ENCODE measurements at places on chromosomes 2 and 18.

- H3K27ac ChIP-seq: peak overlapping the region; percentile 13
- peaks cover 55% of the 10 kb centered on the region for H3K4me1 ChIP-seq
- no peaks in the 10 kb centered on the region for H3K36me3 ChIP-seq
- no peak overlapping the region for H3K4me3 ChIP-seq
- no peaks in the 10 kb centered on the region for H3K27me3 ChIP-seq
Measured at GRCh38 chr2:160484859-160485520, 8.6 kb downstream of the RBMS1 start.

DNA sequence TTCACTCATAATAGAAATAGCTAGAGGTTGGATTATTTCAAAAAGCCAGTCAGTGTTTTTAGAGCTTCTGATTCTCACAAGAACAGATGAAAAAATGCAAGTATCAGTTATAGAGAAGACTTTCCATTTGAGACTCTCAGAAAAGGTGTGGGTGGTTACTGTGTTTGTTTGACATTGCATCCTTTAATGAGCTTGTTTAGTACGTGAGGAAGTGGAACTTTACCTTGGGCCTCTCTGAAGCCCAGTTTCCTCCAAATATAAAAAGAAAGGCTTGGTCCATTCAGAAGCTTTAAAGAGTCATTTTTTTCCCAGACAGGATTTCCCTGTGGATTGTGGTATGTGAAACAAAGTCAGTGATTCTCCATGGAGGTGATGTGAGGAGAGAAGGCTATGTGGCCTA, 89.9 kb upstream of the RANBP2 start:
- H3K4me3 ChIP-seq: no peak overlapping the region
- H3K27ac ChIP-seq: no peak overlapping the region
- H3K4me1 ChIP-seq: peaks cover 54% of the 10 kb centered on the region
- no peaks in the 10 kb centered on the region for H3K27me3 ChIP-seq

- no peak for DNase-seq
- H3K27me3 ChIP-seq: no peaks in the 10 kb centered on the region
- peaks cover 8% of the 10 kb centered on the region for H3K4me1 ChIP-seq
- no peak overlapping the region for H3K4me3 ChIP-seq
Measured at GRCh38 chr18:10546557-10547300, 20.9 kb downstream of the NAPG start.

DNA sequence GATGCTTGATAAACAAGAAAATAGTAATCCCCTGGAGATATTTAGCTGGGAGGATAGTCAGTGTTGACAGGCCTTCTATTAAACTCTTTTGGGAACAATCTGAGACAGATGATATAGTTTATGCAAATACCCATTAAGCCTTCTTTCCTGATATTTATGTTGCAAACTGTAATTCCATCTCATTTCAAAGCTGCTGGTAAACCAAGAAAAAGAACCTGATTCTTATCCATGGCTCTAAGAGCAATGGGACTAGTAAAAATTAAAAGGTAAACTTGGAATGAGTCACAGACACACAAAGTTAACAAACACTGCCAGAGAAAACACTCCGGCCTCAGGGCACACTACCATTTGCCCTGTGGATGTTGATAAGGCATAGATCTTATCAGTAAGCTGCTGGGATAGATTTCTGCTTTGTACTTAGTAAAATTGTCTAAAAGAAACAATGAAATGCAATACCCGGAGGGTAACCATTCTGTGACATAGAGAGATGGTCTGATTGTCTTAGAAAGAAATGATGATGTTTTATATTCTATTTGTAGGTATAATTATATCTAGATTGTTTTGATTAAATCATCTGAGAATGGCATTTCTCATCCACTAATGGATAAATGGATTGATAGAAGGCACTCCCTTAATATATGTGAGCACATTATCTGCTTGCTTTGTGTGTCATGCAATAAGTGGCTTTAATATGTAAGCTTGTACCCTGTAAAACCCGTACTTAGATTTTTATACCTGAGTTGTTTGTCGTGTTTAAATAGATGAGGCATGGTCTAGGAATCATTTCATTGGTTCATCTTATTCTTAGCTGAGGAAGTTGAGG, 13.2 kb downstream of the GALR1 start:
- no peak overlapping the region for H3K4me3 ChIP-seq
- H3K27ac ChIP-seq: no peak overlapping the region
- no peaks in the 10 kb centered on the region for H3K27me3 ChIP-seq
- no peaks in the 10 kb centered on the region for H3K36me3 ChIP-seq
- H3K4me1 ChIP-seq: no peaks in the 10 kb centered on the region

GRCh38 chr2:88747990-88748389, 56.5 kb downstream of the RPIA start:
- H3K4me1 ChIP-seq: no peaks in the 10 kb centered on the region
- no peaks in the 10 kb centered on the region for H3K27me3 ChIP-seq
- no peak for DNase-seq
- H3K4me3 ChIP-seq: no peak overlapping the region

DNA sequence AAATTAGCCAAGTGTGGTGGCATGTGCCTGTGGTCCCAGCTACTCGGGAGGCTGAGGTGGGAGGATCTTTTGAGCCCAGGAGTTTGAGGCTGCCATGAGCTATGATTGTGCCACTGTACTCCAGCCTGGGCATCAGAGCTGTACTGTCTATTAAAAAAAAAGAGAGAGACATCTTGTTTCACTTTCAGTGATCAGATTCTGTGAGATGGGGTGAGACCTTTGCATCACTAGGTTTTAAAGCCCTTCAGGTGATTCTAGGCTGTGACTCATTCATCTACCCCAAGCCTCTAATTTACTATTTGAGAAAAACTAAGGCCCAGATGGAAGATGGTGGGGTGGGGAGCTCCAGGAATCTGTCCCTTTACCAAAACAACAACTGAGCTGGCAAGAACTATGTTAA, 7.1 kb downstream of the C2orf92 start:
- H3K4me3 ChIP-seq: no peak overlapping the region
- H3K4me1 ChIP-seq: no peaks in the 10 kb centered on the region
- no peaks in the 10 kb centered on the region for H3K36me3 ChIP-seq
- H3K27me3 ChIP-seq: no peaks in the 10 kb centered on the region

- DNase-seq: no peak
- no peak overlapping the region for H3K4me3 ChIP-seq
- no peaks in the 10 kb centered on the region for H3K27me3 ChIP-seq
Measured at GRCh38 chr18:40179729-40180461, 1775.1 kb upstream of the PIK3C3 start.

DNA sequence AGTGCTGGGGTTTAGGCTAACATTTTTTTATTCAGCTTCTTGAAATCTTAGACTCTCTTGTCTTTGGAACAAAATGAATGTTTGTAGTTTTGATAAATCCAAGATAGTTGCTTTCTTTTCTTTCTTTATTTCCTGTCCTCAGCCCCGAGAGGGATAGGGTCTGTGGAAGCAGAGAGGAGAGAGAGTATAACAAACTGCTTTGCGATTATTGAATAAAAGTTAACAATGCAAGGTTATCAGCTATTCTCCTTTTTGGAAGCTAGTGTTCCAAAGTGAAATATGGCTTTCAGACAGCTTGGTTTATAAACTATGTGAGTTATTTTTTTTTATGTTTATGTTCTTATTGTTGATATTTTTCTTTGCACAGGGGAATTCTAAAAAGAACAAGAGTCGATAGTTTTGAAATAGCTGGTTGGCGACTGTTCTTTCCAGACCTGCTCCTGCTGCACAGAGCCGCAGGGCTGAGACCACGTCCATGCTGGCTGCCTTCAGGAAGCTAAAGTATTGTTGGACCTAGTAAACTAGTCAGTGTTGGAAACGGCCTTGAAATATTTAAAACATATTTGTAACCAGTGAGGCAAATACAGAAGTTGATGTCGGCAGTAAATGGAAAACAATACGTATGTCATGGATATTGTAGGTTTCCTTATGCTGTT, 15.5 kb upstream of the STON1 start:
- H3K36me3 ChIP-seq: peaks cover 96% of the 10 kb centered on the region
- no peak overlapping the region for H3K27ac ChIP-seq
- H3K4me3 ChIP-seq: no peak overlapping the region
- no peaks in the 10 kb centered on the region for H3K27me3 ChIP-seq

Measured in left lung (tissue), 14 donors.